CD4-positive, alpha-beta T cell treated with Interleukin-10 for 1 hour (primary cell): ENCODE measurements at places on chromosomes 5 and 9.

GRCh38 chr5:101012880-101013279, 109.8 kb upstream of the ST8SIA4 start:
- peak; percentile 8 for DNase-seq

DNA sequence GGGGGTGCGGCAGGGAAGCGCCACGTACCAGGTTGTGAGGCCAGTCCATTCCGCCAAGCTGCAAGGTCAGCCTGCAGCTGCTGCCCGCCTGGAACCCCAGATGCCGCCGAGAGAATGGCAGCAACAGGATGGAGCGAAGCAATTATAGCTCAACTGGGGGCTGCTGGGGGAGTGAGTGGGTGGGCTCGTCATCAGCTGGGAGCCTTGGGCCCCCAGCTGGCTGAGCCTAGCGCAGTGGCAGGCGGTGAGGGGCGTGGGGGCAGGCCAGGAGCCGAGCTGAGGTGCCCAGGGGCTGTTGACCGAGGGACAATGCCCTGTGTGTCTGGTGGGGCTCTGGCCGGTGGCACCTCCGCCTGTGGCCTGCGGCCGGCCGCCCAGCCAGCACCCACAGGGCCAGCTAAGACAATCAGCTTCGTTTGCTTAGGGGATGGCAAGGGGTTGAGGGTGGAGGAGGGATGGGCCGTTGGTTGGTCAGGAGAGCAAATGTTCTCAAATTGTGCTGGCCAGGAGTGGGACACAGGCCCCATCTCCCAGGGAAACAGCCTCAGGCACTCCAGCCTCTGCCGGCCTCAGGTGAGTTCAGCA, at the start of gene IL17B:
Gene IL17B, minus strand, starts transcription at position 116 of the 585 bp plus-strand sequence. Its CDS starts 67 bp downstream, at position 49.
- DNase-seq, result no peak

DNA sequence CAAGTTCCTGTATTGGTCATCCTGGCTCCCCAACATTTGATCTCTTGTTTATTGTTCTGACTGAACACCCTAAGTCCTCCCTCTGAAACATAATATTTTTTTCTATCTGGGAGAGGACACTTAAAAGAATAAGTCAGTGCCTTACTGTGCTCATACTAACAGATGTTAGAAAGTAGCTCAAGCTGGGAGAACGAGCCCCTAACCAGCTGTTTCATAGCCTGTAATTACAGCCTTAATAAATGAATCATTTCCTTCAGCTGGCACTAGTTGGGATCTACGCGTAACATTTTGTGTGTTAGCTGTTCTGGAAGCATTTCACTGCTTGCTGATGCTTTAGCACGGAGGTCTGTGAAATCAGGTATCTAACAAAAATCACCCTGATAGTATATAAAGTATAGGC, 345.9 kb upstream of the RIOK2 start:
- no peak for DNase-seq

DNA sequence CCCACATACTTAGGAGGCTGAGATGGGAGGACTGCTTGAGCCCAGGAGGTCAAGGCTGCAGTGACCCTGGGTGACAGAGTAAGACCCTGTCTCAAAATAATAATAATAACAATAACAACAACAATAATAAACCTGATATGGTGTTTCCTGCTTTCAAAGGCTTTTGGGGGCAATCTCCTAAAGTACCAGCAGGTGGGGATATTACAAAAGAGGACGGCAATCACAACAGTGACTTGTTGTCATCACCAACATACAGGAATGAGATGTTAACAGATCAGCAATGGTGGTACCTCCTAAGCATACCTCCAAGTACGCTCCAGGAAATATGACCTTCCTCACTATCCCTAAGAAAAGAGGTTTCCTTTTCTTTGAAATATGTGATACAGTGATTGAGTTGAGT, 91.1 kb upstream of the RNF180 start:
- no peak for DNase-seq

DNA sequence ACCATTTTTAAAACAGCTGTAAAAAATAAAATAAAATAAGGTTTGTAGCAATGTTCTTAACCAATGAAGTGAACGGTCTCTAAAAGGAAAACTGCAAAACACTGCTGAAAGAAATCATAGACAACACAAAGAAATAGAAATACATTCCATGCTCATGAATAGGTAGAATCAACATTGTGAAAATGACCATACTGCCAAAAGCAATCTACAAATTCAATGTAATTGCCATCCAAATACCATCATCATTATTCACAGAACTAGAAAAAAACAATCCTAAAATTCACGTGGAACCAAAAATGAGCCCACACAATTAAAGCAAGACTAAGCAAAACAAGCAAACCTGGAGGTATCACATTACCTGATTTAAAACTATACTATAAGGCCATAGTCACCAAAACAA, 67.6 kb upstream of the RGMB start:
- DNase-seq, result no peak

- DNase-seq, result no peak
These were observed 1.0 kb upstream of the PANK3 start for GRCh38 chr5:168580227-168580508.

DNA sequence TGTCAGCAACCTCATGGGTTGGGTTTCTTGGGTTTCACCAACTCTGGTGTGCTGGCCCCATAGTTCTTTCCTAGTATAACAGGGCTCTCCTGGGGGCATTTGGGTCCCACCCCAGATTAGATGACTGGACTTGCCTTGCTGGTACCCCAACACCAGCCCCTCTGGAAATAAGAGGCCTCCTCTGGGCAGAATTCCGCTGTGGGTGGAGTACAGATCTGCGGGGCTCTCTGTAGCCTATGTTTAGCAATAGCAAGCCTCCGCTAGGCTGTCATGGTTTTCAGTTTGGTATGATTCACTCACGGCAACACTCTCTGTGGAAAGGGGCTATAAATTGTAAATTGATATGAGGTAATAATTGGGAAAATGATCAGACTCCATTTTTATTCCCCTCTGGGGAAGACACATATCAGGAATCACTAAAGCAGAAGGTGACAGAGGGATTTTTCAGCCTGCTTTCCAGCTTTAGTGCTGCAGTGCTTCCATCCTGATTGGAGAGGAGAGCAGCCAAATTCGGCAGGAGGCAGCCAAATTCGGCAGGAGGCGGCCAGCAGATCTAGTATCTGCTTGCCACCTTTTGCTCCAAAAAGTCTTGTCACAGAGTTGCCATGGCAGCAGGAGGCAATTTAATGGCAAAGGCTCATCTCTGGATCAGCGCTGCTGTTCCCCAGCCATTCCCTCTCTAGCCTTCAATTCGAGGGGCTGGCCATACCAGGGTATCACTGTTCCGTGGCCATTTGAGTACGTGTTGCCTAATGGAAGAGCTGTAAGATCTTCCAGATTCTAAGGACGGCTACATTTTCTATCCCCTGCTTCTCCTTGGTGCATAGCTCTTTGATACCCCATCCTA, 84.6 kb downstream of the SLC44A1 start:
- no peak for DNase-seq
